ENCODE measurements at places on chromosomes 2 and 18. TPM values are rescaled to one million over a fixed set of nuclear protein-coding genes. Genes with fewer than 3 reads are reported as not detected.

Gene KCNK3
- 10.5 TPM for total RNA-seq

Gene UGT1A8
- not detected for total RNA-seq

Gene EXOC6B
- 11.7 TPM for total RNA-seq

Gene HNMT
- 52.1 TPM for total RNA-seq

Gene LYG2
- total RNA-seq: not detected

Gene KCNE4
- total RNA-seq: 3.9 TPM

Gene WNT10A
- total RNA-seq: 0.52 TPM

Gene CYRIA
- total RNA-seq: 4.4 TPM

Gene CRYGC
- total RNA-seq: not detected

Gene MRPL44
- 21.0 TPM for total RNA-seq

Gene RNF138
- total RNA-seq: 10.4 TPM

Gene KYNU
- total RNA-seq: 0.78 TPM

Gene IL1A
- not detected for total RNA-seq

Gene SERPINB4
- not detected for total RNA-seq

Gene TRABD2A
- 5.3 TPM for total RNA-seq

Data from body of pancreas (tissue), 4 donors.